ENCODE measurements at places on chromosomes 5 and 9. TPM values are rescaled to one million over a fixed set of nuclear protein-coding genes. Genes with fewer than 3 reads are reported as not detected.

GRCh38 chr5:4306057-4306456 is 710.4 kb downstream of the IRX1 start:
- H3K36me3 ChIP-seq = no peaks in the 10 kb centered on the region
- no peak overlapping the region for H3K27ac ChIP-seq
- H3K4me3 ChIP-seq = no peak overlapping the region
- no peaks in the 10 kb centered on the region for H3K27me3 ChIP-seq

- DNase-seq = no peak
- H3K4me1 ChIP-seq = no peaks in the 10 kb centered on the region
- H3K36me3 ChIP-seq = no peaks in the 10 kb centered on the region
- H3K4me3 ChIP-seq = no peak overlapping the region
- no peaks in the 10 kb centered on the region for H3K27me3 ChIP-seq
- H3K27ac ChIP-seq = no peak overlapping the region
Observed at GRCh38 chr5:142826741-142827492, 56.7 kb downstream of the ARHGAP26 start.

CDKN2AIPNL gene
- 48.1 TPM for total RNA-seq

CCDC192 gene
- 0.99 TPM for total RNA-seq
